Esophagus muscularis mucosa (tissue), 4 donors: ENCODE measurements at places on chromosomes 6 and 20. TPM values are rescaled to one million over a fixed set of nuclear protein-coding genes. Genes with fewer than 3 reads are reported as not detected.

Gene SLC13A3
- 0.42 TPM for total RNA-seq

Gene FILIP1
- 53.3 TPM for total RNA-seq

Gene OR2H2
- not detected for total RNA-seq

Gene C6orf141
- 1.2 TPM for total RNA-seq

Gene SUMO4
- 0.83 TPM for total RNA-seq

- DNase-seq = no peak
Observed at GRCh38 chr6:161100072-161100471, 108.5 kb downstream of the MAP3K4 start.

Gene GSTA2
- not detected for total RNA-seq

DNA sequence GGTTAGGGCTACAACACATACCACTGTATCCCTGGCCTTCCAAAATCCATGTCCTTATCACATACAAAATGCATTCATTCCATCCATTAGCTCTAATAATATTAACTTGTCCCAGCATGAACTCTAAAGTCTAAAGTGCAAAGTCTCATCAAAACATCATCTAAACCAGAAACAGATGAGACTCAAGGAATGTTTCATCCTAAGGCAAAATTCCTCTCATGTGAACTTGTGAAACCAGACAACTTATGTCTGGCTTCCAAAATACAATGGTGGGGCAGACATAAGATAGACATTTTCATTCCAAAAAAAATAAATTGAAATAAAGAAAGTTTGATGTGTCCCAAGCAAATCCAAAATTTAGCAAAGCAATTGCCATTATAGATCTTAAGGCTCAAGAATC, 257.4 kb downstream of the HTR1B start:
- DNase-seq = no peak

DNA sequence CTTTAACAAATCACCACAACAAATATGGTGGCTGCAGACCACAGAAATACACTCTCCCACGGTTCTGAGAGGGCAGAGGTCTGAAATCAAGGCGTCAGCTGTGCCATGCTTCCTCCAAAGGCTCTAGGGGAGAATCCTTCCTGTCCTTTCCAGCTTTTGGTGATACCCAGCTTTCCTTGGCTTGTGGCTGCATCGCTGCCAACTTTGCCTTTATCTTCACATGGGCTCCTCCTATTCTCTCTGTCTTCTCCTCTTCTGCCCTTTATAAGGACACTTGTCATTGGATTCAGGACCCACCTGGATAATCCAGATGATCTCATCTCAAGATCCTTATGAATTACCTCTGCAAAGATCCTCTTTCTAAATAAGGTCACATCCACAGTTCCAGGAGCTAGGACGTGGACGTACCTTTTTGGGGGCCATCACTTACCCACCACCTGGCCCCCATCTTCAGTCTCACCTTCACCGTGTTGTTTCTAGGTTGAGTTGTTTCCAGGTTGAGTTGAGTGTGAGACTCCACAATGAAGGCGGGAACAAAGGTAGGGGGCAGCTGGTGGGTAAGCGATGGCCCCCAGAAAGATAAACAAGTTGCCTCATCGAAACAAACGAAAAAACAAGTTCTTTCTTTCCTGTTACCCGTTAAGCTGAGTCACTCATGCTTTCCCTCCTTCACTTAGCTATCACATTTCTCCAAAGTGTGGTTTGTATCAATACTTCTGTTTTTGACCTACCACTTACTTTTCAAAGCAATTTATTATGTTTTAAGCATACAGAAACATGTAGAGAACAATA, 68.9 kb upstream of the SLC22A16 start:
- no peak for DNase-seq

Gene ADAM33
- total RNA-seq = 45.4 TPM

- DNase-seq = no peak
Observed at GRCh38 chr6:29702519-29703103, 20.6 kb upstream of the HLA-F start.

- no peak for DNase-seq
Observed at GRCh38 chr6:136011475-136011874, 160.0 kb downstream of the PDE7B start.

Gene FOXQ1
- 4.4 TPM for total RNA-seq

DNA sequence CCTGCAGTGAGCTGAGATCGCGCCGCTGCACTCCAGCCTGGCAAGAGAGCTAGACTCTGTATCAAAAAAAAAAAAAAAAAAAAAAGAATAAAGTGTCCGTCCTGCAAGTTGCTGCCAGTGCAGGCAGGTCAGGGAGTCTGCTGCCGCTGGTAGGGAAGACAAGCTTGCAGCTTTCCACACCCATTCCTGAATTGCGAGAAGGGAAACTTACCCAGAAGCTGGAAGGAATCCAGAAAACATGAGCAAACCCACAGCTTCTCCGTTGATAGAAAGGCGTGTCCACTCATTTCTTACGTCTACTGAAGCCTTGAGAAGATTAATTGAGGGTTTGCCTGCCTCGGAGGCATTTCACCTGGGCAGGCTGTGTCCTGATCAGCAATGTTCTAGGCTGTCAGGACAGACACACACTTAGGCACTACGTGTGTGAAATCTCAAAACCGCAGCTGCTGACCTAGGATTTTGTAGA, 61.6 kb upstream of the DSP start:
- DNase-seq = no peak

Gene XKR7
- not detected for total RNA-seq

GRCh38 chr20:25076731-25077609, 5.0 kb downstream of the VSX1 start:
- DNase-seq = no peak

Gene KIF16B
- 21.1 TPM for total RNA-seq

DNA sequence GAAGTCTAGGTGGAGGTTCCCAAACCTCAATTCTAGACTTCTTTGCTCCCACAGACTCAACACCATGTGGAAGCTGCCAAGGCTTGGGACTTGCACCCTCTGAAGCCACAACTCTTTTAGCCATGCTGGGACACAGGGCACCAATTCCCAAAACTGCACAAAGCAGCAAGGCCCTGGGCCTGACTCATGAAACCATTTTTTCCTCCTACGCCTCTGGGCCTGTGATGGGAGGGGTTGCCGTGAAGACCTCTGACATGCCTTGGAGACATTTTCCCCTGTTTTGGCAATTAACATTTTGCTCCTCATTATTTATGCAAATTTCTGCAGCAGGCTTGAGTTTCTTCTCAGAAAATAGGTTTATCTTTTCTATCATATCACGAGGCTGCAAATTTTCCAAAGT, 355.4 kb upstream of the RUNX2 start:
- DNase-seq = no peak

Gene ANGPT4
- total RNA-seq = 0.46 TPM

- DNase-seq = no peak
Observed at GRCh38 chr6:11230158-11231107, 2.0 kb downstream of the NEDD9 start.

- no peak for DNase-seq
Observed at GRCh38 chr6:18206591-18206990, 51.4 kb downstream of the KDM1B start.

- DNase-seq = no peak
Observed at GRCh38 chr6:88983532-88983931, 20.1 kb upstream of the RNGTT start.

DNA sequence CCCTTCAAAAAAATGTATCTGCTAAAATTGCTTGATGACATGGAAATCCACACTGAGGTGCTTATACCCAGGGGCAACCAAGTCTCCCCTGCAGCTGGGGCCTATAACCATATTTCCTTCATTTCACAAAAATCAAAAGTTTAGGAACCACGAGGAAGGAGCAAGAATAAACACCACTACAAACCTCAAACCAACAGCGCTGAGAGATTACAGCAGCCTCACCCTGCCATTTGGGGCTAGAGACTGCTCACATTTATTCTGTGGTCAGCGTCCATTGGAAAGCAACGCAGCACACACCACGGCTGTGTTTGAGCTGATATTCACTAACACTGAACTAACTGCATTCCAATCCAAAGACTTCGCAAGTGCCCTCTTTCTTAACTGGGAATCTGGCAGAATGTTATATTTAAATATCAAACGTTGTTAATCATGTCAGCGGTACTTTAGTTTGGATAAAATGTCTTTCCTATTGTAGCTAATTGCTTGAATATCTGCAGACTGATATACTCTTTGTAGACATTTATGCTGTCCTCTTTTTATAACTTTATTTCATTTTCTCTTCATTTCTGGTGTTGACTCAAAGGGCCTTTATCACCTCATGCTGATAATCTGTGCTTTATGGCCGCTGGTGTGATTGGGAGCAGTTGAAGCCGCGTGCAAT, 94.6 kb downstream of the FOXA2 start:
- peak; percentile 55 for DNase-seq

DNA sequence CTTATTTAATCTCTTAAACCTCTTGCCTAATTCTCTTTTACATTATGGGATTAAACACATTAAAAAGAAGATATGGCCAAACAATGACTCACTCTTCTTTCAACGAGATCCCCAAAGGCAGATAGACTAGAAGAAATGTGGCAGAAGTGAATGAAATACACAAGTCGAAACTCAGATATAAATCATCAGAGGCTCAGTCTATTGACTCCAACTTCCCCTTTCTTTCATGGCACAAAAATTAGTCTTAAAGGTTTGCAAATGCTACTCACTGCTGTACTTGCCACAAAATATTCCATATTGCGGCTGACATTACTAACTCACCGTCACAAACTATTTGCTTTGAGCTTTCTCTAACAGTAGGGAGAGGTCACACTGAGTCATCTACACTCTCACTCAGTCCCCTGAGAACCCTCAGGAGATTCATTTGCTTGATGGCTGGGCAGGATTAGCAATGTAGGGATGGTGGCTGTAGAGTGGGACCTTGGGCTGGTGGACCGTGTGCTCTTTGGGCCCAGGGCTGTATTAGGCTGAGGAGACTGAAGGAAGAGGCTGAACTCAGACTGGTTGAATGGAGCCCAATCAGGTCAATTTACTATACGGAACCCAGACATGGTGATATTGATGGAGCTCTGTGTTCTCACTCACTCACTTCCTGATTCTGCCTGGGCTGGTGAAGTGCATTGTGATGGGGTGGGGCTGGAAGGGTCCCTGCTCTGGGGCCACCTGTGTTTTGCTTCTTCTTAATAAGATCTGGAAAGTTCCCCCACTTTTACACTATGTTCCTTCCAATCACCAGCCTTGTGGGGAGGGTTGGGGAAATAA, 42.8 kb upstream of the UBR2 start:
- DNase-seq = no peak

- DNase-seq = no peak
Observed at GRCh38 chr6:12335131-12335527, 45.0 kb downstream of the EDN1 start.

- DNase-seq = no peak
Observed at GRCh38 chr20:62286493-62287064, 16.2 kb upstream of the ADRM1 start.

- DNase-seq = no peak
Observed at GRCh38 chr6:95318137-95318536, 259.2 kb upstream of the MANEA start.

Gene TMX4
- 63.1 TPM for total RNA-seq

Gene CPNE5
- total RNA-seq = 3.0 TPM

Gene KIF25
- total RNA-seq = not detected

GRCh38 chr6:83168556-83168955, 24.5 kb downstream of the PGM3 start:
- DNase-seq = no peak

Gene POPDC3
- not detected for total RNA-seq

- no peak for DNase-seq
Observed at GRCh38 chr6:148771896-148772554, 25.2 kb downstream of the UST start.

GRCh38 chr6:6987749-6988148, 120.0 kb upstream of the RREB1 start:
- DNase-seq = no peak

Gene CTAGE9
- not detected for total RNA-seq

GRCh38 chr6:147287869-147288271, 83.7 kb downstream of the STXBP5 start:
- DNase-seq = no peak

GRCh38 chr20:21238818-21239536, 64.2 kb upstream of the XRN2 start:
- DNase-seq = no peak

Gene EGFL8
- total RNA-seq = 8.1 TPM

Gene HSPA12B
- 8.9 TPM for total RNA-seq

DNA sequence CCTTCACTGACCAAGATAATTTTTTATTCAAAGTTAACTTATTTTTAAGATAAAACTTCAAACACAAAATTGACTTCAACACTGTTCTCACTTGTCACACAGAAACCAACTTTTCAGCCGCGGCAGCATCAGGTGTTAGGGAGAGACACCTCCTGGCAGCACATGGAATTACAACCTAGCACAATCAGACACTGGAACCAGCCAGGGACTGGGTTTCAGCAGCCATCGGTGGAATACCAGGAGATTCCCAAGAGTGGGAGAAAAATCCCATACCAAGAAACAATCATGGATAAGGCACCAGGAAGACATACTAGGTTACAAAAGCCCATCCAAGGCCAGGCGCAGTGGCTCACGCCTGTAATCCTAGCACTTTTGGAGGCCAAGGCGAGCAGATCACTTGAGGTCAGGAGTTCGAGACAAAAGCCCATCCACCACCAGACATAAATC, 70.0 kb downstream of the SNX5 start:
- DNase-seq = no peak

Gene FLRT3
- 0.42 TPM for total RNA-seq

Gene PBOV1
- not detected for total RNA-seq

Gene LY6G6C
- not detected for total RNA-seq

GRCh38 chr20:25058847-25059810, 1.2 kb upstream of the ACSS1 start:
- DNase-seq = no peak

Gene STK38
- 41.1 TPM for total RNA-seq

Gene ARMH2
- not detected for total RNA-seq

DNA sequence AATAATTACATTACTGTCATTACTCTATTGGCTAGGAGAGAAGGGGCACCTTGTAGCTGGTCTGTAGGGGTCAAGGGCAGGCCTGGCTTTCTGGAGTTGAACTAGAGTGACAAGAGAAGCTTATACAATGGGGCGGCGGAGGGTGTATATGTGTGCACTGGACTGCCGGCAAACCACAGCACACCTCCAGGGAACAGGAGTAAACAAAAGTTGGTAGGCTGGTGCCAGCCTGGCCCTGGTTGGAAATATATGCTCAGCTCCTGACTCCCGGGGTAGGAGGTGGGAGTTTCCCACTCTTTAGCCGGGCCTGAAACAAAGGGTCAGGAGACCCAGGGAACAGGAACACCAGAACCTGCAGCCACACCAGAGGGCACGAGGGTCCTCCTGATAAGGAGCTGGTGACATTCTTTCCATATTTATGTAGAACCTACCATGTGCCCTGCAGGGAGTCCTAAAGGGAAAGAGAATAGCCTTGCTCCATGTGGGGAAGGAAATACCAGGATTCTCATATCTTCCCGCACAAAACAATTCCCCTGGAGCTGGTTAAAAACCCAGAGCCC, 5.1 kb downstream of the C6orf132 start:
- DNase-seq = no peak

Gene PRL
- total RNA-seq = not detected
